CD4-positive, alpha-beta T cell treated with Interleukin-2 at 100 ng/mL for 4 hours (primary cell): ENCODE measurements at places on chromosomes 11 and 22.

- no peak for DNase-seq
These were observed 15.7 kb upstream of the KCTD14 start for GRCh38 chr11:78038697-78039313.

- no peak for DNase-seq
These were observed 4.1 kb upstream of the MUC6 start for GRCh38 chr11:1040428-1041148.

GRCh38 chr22:46971099-46971763 lies 208.8 kb downstream of the TBC1D22A start:
- no peak for DNase-seq

DNA sequence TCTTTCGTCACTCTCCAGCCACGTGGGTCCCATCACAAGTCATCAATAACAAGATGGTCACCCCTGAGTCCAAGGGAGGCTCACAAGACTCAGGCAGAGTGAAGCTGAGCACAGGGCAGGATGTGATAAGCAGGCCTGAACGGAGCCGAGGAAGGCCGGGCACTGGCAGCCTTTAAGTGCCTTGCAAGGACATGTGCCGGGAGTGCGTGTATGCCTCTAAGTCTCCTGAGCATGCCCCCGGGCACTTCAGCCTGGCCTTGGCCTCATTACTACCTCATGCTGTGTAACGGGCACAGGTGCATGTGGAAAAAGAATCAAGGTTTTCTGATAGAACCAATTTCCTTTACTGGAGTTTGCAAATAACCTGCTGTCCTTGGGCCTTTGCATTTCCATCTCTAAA lies 55.8 kb downstream of the UBASH3B start:
- no peak for DNase-seq

DNA sequence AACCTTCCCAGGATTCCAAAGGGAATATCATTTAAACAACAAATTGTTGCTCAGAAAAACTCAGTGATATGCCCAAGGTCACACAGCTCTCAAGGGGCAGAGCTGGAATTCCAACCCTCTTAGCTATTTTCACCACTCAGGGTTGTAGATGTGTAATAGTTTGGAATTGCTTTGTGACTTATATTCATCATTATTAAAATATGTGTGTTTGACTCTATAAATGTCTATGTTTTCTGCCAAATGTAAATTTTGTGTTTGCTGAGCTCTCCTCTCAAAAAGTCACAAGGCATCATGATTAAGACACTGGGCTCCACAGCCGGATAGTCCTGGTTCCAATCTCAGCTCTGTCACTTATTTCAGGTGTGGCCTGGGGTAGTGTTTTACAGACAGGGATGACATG lies 407.3 kb downstream of the TMEM135 start:
- no peak for DNase-seq

- no peak for DNase-seq
These were observed 664.5 kb downstream of the KCNA4 start for GRCh38 chr11:29352273-29352795.

DNA sequence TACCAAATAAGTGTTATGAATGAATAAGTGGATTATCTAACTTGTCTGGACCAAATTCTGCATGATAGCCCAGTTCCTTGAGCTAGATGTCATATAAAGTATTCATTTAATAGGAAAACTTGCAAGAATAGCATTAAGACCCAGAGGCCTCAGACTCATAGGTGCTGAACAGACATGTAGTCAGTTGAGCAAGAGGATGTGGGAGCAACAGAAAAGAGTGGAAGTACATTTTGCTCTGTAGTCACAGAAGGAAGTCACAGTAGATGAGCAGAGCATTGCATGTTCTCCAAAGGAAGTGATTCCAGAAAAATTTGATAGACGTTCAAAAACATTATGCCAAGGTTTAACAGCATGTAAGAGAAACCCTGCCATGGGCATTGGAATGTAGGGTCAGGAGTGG lies 9.5 kb downstream of the HOATZ start:
- DNase-seq = no peak
